ENCODE measurements at places on chromosomes 12 and 14.
A peak's percentile ranks its signal among the peaks of the same experiment; 100 is the strongest.

GRCh38 chr12:15530361-15530760, 208.1 kb downstream of the PTPRO start:
- DNase-seq, result no peak

DNA sequence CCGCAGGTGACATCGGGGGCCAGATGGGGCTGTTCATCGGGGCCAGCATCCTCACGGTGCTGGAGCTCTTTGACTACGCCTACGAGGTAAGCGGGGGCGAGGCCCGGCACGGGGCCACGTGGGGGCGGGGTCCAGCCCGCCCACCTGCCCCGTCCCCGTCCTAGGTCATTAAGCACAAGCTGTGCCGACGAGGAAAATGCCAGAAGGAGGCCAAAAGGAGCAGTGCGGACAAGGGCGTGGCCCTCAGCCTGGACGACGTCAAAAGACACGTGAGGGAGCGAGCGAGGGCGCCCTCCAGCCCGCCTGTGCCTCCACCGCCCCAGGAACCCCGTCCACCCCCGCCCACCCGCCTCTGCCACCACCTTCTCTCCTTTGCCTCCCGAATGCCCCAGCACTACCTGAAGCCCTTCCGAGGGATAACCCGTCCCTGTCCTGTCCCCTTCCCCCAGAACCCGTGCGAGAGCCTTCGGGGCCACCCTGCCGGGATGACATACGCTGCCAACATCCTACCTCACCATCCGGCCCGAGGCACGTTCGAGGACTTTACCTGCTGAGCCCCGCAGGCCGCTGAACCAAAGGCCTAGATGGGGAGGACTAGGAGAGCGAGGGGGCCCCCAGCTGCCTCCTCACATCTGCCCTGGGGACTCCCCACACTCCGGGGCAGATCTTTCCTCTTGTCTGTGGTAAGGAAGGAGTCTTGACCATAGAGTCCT, 3.9 kb upstream of the SMARCD1 start:
- peak; percentile 47 for DNase-seq

- no peak for DNase-seq
Measured at GRCh38 chr12:79098530-79098929, 234.0 kb downstream of the SYT1 start.

DNA sequence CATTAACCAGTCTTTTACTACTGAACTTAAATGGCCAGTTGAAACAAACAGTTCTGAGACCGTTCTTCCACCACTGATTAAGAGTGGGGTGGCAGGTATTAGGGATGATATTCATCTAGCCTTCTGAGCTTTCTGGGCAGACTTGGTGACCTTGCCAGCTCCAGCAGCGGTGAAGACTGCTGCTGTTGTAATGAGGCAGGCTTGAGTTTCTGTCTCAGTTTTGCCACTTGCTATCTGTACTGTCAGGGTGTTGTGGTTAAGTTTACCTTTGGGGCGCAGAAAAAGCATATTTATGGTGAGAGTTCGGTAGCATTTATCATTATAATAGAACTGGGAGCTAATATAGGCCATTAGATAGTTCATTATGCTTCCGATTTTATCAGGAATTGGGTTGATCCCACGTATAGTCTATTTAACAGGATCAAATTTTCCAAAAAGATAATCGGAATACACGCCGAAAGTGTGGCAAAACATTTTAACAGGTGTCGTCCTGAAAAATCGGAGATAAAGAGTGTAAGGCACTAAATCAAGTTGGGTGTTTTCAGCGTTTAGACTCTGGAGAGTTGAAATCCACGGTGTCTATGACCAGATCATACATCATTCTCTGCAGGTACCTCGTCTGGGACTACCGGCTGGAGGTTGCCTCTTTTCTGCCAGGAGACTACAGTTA, 688 bp upstream of the NECAP1 start:
- peak; percentile 62 for DNase-seq

- peak; percentile 34 for DNase-seq
Measured at GRCh38 chr14:75333606-75334548, 55.2 kb downstream of the FOS start.

DNA sequence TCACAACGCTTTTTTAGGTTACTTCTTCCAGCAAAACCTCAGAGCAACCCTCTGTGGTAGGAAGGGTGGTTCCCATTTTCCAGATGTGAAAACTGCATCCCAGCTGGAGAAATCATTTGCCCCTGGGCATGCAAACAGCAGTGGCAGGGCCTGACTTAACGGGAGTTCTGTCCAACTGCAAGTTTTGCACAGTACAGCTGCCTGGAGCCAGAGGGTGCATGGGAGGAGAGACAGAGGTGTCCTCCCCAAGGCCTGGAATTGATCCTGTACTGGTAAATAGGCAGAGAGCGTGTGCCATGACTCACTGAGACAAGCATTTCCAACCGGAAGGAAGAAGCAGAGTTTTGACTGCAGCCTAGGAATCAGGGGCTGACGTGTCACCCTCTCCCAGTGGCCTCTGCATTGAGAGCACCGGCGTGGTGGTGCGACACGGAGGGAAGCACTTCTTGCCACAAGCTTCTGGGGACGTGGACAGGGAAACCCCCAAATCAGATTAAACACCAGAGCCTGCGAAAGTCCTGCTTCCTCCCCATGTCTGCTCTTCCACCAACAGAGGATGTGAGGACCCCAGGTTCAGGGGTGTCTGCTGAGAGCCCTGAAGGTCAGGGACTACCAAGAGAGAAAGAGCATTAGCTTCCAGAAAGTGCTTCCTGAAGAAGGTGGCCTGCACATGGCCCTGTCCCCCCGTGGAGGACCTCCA, 19.0 kb upstream of the SERPINA4 start:
- DNase-seq, result no peak

DNA sequence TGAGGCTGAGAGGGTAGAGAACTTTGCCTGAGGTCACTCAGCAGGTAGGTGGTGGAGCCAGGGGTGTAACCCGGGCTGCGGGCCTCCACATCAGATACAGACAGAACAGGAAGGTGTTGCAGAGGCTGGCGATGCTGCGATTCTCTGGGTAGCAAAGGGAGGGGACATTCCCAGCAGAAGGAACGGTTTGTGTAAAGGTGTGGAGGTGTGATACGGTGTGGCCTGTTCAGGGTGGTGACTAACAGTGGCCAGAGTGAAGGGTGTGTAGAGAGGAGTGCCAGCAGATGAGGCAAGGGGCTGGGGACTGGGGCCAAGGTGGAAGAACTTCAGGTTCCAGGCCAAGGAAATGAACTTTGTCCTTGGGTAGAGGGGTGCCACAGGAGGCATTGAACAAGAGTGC, 18.2 kb upstream of the FAIM2 start:
- no peak for DNase-seq

DNA sequence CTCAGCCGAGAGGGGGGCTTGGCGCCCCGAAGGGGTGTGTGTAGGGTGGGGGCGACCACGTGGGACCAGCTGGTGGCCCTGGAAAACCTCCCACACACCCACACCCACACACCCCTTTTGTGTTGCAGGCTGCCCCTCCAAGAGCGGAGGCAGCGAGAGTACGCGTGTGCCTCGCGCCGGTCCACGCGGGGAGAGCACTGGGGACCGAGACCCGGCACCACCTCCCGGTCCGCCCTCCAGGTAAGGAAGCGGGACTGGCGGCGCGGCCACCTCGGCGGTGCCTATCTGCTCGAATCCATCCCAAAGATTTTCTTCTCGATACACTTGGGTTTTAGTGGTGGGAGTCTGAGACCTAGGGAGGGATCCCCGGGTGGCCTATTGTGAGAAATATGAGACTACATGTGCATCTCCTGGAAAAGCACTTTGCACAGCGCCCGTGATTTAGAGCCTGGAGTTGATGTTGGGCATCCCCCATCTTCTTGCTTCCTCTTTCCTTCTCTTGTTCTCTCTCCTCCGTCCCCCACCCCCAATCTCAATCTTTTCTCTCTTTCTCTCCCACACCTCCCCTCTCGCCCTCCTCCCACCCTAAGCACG, 393 bp downstream of the SYT1 start:
- peak; percentile 3 for DNase-seq

GRCh38 chr12:103495469-103496456, at the start of gene C12orf42:
TSS of gene C12orf42 (minus strand) at chr12:103495968. CDS start at chr12:103478426, 17,542 bp downstream.
- peak; percentile 18 for DNase-seq

DNA sequence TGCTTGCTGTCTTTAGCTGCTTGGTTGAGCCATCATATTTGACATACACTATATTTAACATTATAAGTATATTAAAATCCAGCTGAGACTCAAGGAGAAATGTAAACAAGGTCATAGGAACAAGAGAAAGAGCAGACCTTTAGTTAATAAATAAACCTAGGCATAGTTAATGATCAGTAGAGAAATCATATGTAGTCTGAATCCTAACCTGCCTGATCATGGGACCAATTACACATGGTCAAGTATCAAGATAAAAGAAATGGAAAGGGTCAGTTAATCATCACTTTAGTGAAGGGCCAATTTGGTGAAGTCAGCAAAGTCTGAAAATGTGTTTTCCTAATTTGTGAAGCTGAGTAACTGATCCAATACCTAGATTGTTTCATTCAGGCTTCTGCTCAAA, 7.5 kb downstream of the RNF212B start:
- peak; percentile 78 for DNase-seq

GRCh38 chr14:21098892-21099595, 589 bp upstream of the ZNF219 start:
- DNase-seq, result no peak

DNA sequence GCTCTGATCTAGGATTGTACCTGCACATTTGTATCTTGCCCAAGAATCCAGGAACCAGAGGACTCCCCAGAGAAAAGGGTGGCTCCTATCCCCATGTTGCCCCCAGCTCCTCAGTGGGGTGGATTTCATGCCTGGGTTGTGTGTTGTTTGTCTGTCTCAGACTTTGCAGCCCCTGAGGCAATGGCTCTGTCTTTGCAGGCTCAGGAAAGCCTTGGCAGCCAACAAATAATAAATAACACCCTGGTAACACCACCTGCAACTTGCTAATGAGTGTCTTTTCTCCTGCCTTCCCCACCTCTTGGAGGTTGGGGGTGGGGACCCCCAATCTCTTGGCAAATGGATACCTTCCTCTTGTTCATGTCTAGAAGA, 65.2 kb upstream of the CISTR start:
- DNase-seq, result no peak

GRCh38 chr12:29593001-29593400, 95.5 kb upstream of the OVCH1 start:
- DNase-seq, result no peak
